ENCODE measurements at places on chromosomes 2 and 18. TPM values are rescaled to one million over a fixed set of nuclear protein-coding genes. Genes with fewer than 3 reads are reported as not detected.

DNA sequence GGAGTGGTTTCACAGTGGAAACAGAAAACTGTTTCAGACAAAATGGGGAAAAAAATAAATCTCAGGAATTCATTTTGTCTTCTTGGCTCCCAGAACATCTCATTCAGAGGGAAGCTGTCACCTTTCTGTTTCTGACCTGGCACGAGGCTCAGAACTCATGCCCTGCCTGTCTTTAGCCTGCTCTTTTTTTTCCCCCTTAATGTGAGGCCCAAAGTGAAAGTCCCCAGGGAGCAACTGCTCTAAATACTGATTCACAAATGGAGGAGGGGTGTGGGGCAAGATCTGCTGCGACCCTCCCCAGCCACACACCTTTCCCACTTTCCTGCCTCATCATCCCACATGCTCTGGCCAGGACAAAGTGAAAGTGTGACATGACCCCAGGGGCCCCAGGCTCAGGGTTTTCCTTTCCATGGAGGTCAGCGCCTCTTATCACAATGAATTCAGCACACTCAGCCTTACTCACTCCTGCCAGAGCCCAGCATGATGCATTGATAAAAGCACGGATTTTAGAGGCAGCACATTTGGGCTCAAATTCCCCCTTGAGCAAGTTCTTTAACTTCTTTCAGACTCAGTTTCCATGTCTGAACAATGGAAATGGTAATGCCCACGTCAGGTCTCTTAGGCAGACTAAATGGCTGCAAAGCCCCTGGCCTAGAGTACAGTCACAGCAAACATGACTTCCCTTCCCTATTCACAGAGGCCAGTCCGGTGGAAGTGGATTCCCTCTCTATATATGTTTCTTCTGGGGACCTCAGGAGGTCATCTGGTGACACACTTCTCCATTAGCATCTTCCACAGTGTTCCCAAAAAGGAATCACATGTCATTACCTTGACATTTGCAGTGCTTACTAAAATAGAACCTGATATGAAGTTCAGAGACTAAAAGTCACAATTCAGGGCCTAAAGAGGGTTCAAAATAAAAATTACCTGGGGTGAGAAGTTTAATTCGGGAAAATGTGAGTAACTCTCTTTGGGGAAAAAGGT, 55.3 kb upstream of the TMEM163 start:
- H3K27me3 ChIP-seq, result no peaks in the 10 kb centered on the region
- H3K4me3 ChIP-seq, result no peak overlapping the region
- DNase-seq, result no peak
- peaks cover 19% of the 10 kb centered on the region for H3K4me1 ChIP-seq
- no peak overlapping the region for H3K27ac ChIP-seq

DNA sequence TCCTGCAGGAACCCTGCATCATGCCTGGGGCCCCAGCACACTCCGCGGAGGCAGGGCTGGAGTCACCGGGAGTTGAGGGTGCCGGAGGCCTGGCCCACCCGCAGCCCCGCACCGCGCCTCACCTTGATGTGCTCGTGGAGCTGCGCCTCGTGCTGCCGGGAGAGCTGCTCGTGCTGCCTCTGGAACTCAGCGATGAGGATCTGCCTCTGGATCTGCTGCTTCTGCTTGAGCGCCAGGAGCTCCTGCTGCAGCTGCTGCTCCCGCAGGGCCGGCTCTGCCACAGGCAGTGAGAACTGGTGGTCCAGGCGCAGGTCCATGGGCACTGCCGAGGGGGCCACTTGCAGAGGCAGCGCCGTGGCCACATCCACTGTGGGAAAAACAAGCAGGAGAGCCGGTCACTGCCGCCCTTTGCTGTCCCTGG, 211.1 kb downstream of the HDAC4 start:
- no peaks in the 10 kb centered on the region for H3K4me1 ChIP-seq
- peaks cover 34% of the 10 kb centered on the region for H3K36me3 ChIP-seq
- H3K27ac ChIP-seq, result no peak overlapping the region
- H3K4me3 ChIP-seq, result no peak overlapping the region
- no peak for DNase-seq

DNA sequence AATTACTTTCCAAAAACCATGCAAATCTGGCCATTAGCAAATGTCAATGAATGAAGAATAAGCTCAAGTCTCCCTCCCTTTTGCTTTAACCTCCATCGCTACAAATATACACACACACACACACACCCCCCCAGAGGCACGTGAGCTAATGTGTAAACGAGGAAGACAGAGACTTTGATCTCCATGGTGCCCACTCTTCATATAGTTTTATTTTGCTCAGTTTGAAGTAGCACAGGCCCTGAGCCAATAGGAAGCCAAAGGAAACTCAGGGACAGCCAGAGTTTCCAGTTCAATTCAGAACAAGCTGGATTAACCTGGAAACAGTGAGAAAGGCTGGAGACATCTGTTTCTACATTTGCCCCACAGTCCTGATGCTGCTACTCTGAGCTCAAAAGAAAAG, 248.4 kb upstream of the MEIS1 start:
- H3K27me3 ChIP-seq, result no peaks in the 10 kb centered on the region
- no peaks in the 10 kb centered on the region for H3K4me1 ChIP-seq
- no peak overlapping the region for H3K4me3 ChIP-seq
- no peaks in the 10 kb centered on the region for H3K36me3 ChIP-seq
- DNase-seq, result no peak

The FBXO15 gene
- polyA plus RNA-seq, result 0.14 TPM

GRCh38 chr18:54129448-54130067, 94.9 kb downstream of the MBD2 start:
- no peaks in the 10 kb centered on the region for H3K36me3 ChIP-seq
- H3K27me3 ChIP-seq, result no peaks in the 10 kb centered on the region
- no peaks in the 10 kb centered on the region for H3K4me1 ChIP-seq

The FAM228B gene
- polyA plus RNA-seq, result 76.4 TPM

DNA sequence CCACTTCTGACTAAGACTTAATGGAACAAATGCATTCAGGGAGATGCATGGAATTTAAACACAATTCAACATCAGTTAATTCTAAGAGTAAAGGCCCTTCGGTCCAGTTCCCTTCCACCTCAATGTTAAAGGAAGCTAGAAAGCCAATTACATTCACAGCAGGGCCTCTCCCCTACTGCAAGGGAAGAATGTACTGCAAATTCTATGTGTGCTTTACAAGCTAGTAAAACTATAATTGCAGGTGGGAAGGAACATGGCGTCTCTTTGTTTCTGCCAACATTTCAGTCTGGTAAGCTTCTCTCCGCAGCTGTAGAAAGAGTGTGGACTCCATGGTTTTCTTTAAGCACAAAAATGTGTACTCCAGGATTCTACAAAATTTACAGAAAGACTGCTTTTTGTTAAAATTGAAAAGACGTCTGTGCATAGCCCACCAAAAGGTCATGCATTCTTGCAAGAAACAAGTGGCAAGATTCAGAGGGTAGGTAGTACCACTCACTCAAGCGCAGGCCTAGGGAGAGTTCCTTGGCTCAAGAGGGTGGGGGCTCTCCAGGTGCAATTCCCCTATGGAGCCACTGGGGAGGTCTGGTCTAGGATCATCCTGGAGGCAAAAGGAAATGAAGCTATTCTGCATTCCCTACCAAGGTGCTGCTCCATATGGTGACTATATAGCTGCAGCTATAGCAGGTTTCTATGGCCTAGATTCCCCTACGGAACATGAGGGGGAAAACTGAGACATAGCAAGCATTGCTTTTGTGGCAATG, 127.0 kb upstream of the FZD5 start:
- no peak overlapping the region for H3K27ac ChIP-seq
- no peak for DNase-seq
- peaks cover 8% of the 10 kb centered on the region for H3K4me1 ChIP-seq
- no peaks in the 10 kb centered on the region for H3K27me3 ChIP-seq
- H3K36me3 ChIP-seq, result no peaks in the 10 kb centered on the region

GRCh38 chr2:160111951-160112798, 49.8 kb upstream of the PLA2R1 start:
- no peaks in the 10 kb centered on the region for H3K27me3 ChIP-seq
- no peak for DNase-seq
- H3K36me3 ChIP-seq, result no peaks in the 10 kb centered on the region
- no peak overlapping the region for H3K4me3 ChIP-seq
- H3K4me1 ChIP-seq, result no peaks in the 10 kb centered on the region

- peak; percentile 60 for DNase-seq
- no peaks in the 10 kb centered on the region for H3K27me3 ChIP-seq
- no peaks in the 10 kb centered on the region for H3K4me1 ChIP-seq
- no peaks in the 10 kb centered on the region for H3K36me3 ChIP-seq
- H3K4me3 ChIP-seq, result no peak overlapping the region
Measured at GRCh38 chr18:59823596-59824195, 76.1 kb upstream of the PMAIP1 start.

DNA sequence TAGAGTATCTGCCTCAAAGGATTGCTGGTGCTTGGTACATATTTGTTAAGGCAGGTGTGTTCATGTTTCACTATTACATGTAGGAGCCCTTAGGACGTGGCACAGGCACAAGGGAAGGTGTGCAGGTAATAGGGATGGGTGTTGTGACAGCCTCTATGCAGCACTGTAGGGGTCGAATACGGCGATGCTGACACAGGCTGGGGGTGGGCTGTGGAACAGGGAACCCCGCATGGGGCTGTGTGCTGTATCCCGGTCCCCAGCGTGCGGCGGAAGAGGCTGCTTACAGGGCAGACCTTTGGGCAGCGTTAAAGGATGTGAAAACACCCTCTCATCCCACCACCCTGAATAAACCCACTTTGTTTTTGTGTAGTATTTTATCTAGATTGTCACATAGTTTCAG, 21.5 kb downstream of the B3GNT2 start:
- H3K36me3 ChIP-seq, result no peaks in the 10 kb centered on the region
- H3K4me3 ChIP-seq, result no peak overlapping the region
- peak overlapping the region; percentile 79 for H3K27ac ChIP-seq

The GLI2 gene
- polyA plus RNA-seq, result 0.80 TPM

DNA sequence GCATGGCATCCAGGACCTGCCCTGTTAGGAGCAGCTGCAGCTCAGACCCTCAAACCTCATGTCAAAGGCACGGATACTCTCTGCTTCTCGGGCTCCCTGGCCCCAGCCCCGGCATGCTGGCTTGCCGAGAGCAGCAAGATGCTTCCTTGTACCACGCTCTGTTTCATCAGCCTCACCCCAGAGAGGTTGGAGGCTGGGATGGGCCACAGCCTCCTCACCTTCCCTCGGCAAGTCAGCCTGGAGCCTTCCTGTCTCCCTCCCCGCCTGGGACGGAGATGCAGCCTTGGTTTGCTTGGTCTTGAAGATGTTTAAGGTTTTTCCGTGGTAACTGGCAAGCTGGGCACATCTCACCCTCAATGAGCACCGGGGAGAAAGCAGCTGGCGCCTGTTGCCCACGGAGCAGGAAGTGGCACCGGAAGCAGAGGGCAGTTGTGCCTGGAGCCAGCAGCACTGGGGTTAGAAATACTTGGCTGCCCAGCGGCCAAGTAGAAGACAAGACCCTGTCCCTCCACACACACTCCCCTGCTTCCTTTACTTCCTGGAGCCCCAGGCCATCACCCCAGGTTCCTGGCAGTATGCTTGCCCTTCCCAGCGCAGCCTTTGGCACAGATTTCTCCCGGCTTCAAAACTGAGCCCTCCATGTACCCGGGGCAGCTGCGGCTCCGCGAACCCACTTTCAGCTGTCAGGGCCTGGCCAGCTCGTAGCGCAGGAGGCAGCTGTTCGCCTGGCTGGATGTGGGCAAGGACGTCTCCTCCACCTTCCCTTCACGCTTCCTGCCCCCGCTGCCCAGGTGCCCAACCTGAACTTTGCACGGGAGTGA, 17.4 kb downstream of the FBLN7 start:
- H3K27me3 ChIP-seq, result no peaks in the 10 kb centered on the region
- DNase-seq, result no peak
- H3K36me3 ChIP-seq, result no peaks in the 10 kb centered on the region
- H3K27ac ChIP-seq, result no peak overlapping the region
- no peak overlapping the region for H3K4me3 ChIP-seq

GRCh38 chr2:170518911-170519310, 196.2 kb upstream of the SP5 start:
- H3K36me3 ChIP-seq, result no peaks in the 10 kb centered on the region
- H3K27ac ChIP-seq, result no peak overlapping the region
- H3K4me3 ChIP-seq, result no peak overlapping the region
- no peak for DNase-seq

DNA sequence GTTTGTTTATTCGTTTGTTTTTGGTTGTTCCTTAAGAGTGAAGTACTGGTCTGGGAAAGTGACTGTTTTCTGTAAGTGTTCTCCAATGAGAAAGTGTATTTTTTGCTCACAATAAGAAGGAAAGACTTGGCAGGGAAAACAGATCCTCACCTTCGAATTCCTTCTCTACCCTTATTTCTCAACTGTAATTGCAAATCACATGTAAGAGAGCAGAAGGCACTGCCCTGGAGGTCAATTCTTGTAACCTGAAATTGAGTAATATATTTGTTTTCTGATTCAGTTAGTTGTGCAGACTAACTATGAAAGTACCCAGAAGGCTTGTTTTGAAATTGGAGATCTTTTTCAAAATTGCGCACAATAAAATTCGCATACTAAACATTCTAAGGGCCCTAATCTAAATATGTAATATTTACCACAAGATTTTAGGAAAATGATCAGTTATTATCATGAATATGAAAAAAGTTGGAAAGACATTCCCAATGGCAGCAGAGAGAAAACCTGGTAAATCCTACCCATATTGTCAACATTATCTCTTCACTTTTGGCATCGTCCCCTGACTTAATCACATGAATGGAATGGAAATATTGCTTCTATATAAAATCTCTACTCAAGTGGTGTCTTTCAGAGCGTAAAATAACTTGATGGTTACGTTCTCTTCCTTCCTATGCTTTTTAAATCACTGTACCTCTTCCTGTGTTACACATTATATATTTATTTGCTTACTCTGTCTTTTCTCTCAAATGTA, 24.1 kb downstream of the TFPI start:
- H3K27ac ChIP-seq, result no peak overlapping the region
- H3K4me3 ChIP-seq, result no peak overlapping the region
- H3K4me1 ChIP-seq, result peaks cover 20% of the 10 kb centered on the region
- DNase-seq, result no peak
- no peaks in the 10 kb centered on the region for H3K27me3 ChIP-seq
- no peaks in the 10 kb centered on the region for H3K36me3 ChIP-seq

The POTEJ gene
- polyA plus RNA-seq, result not detected

- H3K4me3 ChIP-seq, result no peak overlapping the region
- DNase-seq, result no peak
- no peaks in the 10 kb centered on the region for H3K36me3 ChIP-seq
- H3K4me1 ChIP-seq, result peaks cover 57% of the 10 kb centered on the region
- no peaks in the 10 kb centered on the region for H3K27me3 ChIP-seq
Measured at GRCh38 chr18:13269521-13270011, 51.0 kb downstream of the LDLRAD4 start.

DNA sequence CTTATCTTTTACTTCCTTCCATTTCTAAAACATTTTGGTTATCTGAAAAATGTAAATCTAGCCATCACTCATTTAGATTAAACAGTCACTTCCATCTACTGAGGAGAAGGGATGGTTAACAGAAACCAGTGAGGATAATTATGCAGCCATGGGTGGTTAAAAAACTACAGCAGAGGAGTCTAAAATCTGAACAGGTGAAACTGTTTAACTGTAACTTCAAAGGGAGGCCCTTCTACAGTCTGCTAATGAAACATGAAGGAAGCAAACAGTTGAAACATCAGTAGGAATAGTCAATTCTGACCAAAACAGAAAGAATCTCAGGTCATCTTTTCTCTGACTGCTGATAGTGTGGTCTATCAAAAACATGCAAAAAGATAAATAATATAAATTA, 71.0 kb downstream of the DTNB start:
- H3K27me3 ChIP-seq, result no peaks in the 10 kb centered on the region
- no peak overlapping the region for H3K4me3 ChIP-seq
- DNase-seq, result no peak
- no peaks in the 10 kb centered on the region for H3K36me3 ChIP-seq
- no peaks in the 10 kb centered on the region for H3K4me1 ChIP-seq
- H3K27ac ChIP-seq, result no peak overlapping the region
